Stimulated activated CD8-positive, alpha-beta memory T cell treated with anti-CD3 and anti-CD28 coated beads, Interleukin-4, amount 100 ng/mL, for 1 hour (primary cell): ENCODE measurements at places on chromosomes 1 and 21.

DNA sequence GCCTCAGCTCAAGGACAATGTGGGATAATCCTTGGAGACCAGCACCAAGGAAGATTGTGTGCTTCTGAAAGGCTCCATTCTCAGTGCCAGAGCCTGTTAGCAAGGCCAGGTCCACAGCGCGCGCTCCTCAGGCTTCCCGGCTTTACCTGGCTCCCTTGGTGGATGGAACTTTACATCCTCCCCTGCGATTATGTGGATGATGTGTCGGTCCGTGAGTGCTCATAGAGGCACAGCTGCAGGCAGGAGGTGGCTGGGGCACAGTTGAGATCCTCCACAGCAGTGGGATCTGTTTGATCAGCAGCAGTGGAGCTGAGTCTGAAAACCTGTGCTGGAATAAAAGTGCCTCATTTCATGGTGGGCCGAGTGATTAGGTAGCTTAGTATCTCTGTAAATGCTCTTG, 62.7 kb downstream of the PRDM2 start:
- no peak for DNase-seq

GRCh38 chr1:231231511-231231910, 9.5 kb upstream of the GNPAT start:
- no peak for DNase-seq

DNA sequence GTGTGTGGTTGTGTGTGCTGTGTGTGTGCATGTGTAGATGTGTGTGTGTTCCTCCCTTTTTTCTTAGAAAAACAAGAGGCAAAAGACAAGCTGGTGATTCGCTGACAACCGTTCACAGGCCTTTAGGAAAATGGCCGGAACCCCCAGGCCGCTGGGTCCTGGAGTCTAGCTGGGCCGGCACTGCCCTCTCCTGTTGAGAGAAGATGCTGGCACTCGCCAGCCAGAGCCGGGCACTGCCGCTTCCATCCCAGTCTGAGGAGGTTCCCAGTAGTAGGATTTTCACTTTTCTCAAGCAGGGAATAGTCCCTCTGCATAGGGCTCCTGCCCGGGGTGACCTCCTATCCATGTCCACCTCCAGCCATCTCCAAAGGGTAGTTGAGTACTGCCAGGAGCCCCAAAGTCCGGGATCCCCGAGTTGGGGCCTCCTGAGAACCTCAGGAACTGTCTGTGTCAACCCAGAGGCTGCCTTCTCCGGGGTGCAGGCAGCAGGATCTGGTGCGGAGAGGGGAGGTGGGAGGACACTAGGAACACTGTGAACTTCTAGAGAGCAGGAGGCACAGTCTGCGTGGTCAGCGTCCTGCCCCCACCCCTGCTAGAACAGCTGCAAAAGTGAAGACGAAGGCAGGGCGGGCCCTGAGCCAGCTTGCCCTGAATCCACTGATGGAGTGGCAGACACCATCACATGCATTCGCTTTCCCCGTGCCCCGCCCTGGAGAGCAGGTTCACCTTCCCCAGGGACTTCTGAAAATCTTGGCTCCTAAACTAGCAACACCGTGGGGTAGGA, 44.1 kb upstream of the ARHGEF16 start:
- DNase-seq: no peak

- no peak for DNase-seq
These were observed 8.8 kb upstream of the ANGPTL7 start for GRCh38 chr1:11180342-11180744.

DNA sequence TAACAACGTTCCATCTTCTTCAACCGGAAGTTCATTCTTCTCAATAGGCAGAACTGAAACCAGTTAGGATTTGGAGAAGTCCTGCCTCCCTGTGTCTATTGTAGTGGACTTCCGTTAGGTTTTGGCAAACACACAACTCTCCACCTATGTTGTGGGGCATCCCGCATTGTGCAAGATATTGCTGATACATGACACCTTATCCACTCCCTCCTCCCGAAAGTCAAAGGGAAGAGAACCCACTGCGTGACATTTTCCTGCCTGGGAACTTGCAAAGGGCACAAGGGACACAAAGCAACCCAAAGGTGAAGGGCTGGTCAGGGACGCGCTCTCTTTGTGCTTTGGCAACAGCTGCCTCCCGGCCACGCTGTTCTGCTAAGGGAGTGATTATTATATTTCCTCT, 164.8 kb downstream of the TPR start:
- no peak for DNase-seq

DNA sequence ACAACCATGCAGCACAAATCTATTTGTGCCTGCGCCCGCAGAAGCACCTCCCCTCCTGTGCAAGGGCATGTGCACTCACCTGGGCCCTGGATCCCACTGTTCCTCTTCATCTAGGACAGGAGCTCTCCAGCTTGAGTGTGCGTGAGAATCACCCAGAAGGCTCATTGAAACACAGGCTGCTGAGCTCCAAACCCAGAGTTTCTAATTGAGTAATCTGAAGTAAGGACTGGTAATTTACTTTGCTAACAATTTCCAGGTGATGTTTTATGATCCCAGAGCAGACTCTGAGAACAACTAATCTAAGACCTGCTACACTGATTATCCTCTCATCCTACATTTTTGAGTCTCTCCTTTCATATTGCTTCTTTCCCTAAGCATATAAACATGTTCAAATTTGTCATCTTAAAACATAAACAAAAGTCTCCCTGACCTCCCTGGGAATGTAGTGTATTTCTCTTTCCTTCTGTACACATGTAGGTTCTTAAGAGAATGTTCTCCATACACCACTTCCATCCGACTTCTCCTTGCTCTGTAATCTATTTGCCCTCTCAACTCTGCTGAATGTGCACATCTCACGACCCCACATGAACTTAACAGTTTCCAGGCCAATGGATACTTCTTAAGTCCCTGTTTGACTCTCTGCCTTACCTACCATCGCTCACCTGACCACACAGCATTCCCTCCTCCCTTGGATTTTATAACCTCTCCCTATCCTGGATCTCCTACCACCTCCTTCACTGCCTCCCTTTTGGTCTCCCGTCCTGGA, 522.5 kb downstream of the SMYD3 start:
- no peak for DNase-seq

- no peak for DNase-seq
These were observed 883.1 kb downstream of the TTLL7 start for GRCh38 chr1:83115785-83116184.

GRCh38 chr1:30738040-30738714, 14.8 kb upstream of the MATN1 start:
- no peak for DNase-seq

- DNase-seq: no peak
These were observed 78.8 kb upstream of the SLC2A1 start for GRCh38 chr1:43037466-43037865.

DNA sequence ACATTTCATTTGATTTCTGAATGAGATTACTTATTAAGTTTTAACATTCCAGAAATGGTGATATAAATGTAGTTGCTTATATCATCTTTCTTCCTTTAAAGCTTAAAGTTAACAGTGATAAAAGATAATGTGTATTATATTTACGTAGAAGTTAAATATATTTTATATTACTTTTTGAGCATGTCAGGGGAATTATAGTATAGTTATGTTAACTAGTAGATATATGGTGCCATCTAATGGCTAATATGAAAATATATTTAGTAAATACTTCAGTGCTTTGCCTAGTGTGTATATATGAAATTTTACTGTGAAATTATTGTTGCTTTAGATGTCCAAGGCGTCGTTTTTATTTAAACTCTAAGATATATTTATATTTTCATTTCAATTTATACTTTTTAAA, 51.5 kb downstream of the SYT14 start:
- DNase-seq: no peak

DNA sequence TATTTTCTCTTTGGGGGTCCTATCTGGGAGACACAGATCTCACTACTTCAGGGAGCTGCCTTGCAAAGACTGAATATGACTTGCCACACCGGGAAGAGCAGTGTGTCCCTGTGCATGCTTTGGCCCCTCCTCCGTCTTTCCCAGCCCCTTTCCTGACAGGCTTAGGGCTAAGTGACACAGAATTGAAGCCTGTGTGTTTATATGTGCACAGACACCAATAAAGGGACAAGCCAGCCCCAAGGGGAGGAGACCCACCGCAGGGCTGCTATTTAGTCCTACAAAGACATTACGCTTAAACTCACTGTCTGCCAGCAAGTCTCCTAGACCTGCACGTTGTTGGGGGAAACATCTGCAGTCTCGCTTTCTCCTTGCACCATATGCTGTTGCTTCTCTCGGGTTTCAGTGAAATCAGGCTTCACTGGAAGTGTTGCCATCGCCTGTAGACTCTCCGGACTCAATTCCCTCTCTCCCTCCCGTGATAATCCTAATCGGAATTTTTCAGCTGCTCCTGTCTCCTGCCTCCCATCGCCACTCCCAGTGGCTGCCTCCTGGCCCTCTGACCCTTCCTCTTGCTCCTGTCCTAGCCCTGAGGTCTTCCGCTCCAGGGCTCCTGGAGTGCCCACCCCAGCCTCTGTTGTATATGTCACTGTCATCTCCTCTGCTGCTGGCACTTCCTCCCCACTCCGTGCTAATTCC, 58.5 kb upstream of the LRRC53 start:
- no peak for DNase-seq

- no peak for DNase-seq
These were observed 2.6 kb downstream of the HPCA start for GRCh38 chr1:32888677-32889420.

DNA sequence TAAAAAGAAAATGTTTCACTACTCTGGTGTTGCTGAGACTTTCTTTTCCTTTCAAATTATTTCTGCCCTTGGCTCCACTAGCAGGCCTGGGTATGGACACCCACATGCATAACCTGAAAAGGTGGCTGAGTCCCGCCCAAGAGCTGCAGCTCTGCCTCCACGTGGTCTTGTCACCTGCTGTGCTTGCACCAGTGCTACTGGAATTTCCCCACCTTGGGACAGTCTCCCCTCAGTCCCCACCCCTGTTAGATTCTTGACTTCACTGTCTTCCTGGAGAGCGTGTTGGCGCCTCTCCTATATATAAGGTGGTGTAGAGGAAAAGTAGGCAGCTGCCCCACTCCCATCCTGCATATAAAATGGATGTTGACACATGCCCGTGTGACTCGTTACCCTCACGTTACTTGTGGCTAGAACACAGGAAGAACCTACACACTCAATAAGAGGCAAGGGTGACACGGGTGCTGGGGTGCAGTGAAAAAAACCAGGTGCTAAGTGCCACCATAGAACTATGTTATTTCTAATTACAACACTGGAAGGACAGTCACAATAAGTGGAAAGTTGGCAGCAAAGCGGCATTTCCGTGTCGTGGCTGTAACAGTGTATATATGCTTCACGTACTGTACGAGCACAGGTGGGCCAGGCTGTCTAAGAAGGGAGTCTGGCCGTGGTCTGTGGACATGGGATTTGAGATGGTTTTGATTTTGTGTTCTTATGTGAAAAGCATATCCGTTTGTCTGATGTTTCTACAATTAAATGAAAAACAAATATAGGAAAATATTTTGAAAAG, 61.0 kb downstream of the POFUT2 start:
- DNase-seq: no peak

DNA sequence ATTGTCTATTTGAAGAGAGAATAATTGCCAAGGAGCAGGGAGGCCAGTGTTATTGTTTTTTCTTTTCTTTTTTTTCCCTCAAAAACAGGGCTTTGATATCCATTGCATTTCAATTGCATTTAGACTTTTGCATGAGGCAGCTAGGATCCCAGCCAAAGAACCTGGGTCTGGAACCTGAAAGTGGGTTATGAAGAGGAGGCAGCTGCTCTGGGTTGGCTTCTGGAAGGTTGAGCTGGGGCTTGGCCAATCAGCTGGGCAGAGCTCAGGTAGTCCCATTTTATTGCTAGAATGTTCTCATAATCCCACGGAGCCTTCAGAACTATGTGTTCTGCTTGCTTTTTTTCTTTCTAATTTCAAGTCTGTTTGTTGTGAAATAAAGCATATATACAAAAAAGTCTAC, 218.9 kb downstream of the CAMTA1 start:
- no peak for DNase-seq

- no peak for DNase-seq
These were observed 10.6 kb downstream of the TRIM67 start for GRCh38 chr1:231172411-231172810.

DNA sequence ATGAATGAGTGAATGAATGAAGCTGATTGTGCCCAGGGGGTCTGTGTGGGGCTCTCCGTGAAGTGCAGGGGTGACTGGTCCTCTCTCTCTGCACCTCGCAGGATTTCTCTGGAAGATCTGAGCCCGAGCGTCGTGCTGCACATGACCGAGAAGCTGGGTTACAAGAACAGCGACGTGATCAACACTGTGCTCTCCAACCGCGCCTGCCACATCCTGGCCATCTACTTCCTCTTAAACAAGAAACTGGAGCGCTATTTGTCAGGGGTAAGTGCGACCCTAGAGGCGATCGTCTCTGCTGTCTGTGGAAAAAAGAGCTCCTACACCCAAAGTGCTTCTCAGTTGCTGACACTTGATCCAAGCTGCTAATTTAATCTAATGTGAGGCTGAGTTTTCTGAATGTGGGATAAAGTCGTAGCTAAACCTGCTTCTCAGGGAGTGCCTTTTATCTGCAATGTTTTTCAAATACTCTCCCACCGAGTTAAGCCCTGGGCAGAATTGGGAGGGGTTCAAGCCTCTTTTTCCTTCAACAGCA, 101.7 kb downstream of the HUNK start:
- DNase-seq: no peak

GRCh38 chr21:42257091-42257765, 38.3 kb downstream of the ABCG1 start:
- no peak for DNase-seq

- DNase-seq: no peak
These were observed 27.9 kb upstream of the AGO1 start for GRCh38 chr1:35854989-35855700.

DNA sequence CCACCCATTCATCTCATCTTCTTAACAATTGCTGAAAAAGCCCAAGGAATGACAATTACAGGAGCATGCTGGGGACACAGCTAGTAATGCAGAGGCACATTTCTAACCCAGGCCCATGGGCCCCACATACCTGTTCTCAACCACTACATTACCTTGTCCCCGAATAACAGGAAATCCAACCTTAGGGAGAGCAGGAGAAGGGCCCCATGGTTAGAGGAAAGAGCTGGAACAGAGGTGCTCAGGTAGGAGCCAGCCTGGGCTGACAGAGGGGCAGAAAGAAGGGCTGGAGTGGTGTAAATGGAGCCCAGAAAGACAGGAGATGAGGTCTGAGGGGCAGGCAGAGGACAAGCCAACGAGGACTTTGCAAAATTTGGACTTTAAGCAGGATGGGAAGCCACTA, 11.4 kb upstream of the S100A8 start:
- no peak for DNase-seq

- no peak for DNase-seq
These were observed 94.9 kb downstream of the RIPK4 start for GRCh38 chr21:41671859-41672542.
